ENCODE measurements at places on chromosomes 12 and 14.

DNA sequence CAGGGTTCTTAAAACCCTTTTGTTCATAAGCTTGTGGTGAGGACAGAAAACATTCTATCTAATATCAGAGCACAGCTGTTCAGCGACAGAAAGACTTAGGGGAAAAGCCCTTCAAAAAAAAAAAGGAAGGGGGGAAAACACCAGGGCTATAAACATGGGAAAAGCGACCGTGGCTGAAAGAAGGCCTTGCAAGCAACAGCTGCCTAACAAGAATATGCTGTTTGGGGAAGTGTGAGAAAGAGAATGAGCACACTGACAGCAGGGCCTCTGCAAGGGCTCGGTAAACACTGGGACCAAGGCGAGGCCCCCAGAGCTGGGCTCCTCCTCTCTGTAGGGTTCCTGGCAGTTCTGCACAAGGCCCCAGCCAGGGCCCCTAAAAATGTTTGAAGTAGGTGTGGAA is 27.4 kb upstream of the CCND2 start:
- no peak for DNase-seq

DNA sequence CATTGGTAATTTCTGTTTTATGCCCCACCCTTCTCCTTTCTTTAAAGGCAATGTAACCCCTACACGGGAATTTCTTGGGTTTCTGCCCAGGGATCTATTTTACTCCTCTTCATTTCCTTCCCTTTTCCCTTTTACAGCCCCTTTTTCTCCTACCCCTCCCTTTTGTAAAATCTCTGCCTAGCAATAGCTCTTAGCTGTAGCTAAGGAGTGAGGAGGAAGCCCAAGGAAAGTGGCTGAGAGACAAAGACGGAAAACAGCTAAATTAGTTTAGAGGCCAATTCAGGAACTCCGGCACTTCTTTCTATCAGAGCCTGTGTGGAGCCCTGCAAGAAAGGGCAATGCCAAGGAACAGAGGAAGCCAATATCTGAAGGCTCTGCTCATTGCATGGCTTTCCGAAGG is 40.3 kb downstream of the SOCS2 start:
- no peak for DNase-seq

DNA sequence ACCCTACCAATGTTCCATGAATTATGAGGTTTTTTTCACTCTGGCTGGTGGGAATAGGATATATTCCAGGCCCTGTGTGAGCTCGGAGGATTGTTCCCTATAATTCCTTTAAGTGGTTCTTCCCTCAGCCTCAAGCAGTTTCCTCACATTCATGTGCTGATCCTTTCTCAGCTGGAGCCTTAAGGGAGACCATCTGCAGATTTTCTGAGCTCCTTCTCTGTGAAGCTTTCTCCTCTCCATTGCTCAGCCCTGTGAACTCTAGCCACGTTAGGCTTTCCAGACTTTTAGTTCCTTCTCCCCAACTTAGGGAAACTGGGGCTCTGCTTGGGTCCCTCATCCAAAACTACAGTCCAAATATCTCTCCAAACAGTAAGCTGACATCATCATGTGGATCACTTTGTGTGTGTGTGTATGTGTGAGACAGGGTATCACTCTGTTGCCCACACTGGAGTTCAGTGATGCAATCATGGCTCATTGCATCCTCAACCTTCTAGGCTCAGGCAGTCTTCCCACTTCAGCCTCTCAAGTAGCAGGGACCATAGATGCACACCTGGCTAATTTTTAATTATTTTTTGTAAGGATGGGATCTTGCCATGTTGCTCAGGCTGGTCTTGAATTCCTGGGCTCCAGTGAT is 219.5 kb upstream of the OTX2 start:
- no peak for DNase-seq

GRCh38 chr12:31967539-31967938 is 8.3 kb downstream of the RESF1 start:
- no peak for DNase-seq

GRCh38 chr12:114361545-114361944 is 44.4 kb downstream of the TBX5 start:
- no peak for DNase-seq

DNA sequence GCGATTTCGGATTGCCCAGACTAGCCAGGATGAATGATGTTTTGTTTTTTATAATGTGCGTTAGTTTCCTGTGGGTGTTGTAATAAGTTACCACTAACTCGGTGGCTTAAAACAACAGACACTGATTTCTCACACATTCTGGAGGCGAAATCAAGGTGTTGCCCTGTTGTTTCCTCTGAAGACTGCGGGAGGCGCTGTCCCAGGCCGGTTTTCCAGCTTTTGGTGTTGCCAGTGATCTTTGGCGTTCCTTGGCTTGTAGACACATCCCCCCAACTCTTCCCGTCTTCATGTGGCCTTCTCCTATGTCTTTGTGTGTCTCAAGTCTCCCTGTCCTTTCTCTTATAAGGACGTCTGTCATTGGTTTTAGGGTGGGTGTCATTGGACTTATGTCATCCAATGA is 267.7 kb downstream of the AACS start:
- no peak for DNase-seq

DNA sequence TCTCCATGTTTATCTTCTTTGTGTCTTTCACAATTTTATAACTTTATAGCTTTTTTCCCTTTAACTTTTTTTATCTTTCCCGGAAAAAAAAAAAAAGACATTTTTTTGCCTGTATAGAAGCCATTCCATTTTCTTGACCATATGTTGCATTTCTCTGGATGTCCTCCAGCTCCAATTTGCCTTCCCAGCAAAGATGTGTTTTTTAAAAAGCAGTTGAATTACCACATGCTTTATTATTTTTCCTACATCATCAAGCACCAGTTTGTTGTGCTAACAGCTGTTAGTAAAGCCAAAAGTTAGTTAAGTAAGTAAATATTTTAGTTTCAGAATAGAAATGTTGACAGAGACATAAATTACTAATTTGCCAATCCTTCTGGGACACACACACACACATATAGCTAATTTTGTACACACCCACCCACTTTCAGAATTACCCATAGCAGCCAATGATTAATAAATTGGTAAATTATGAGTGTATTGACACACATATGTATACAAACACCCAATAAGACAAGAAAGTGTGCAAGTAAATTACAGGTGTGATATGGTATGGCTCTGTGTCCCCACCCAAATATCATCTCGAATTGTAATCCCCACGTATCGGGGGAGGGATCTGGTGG is 118.3 kb downstream of the SLC38A6 start:
- DNase-seq: peak; percentile 74

DNA sequence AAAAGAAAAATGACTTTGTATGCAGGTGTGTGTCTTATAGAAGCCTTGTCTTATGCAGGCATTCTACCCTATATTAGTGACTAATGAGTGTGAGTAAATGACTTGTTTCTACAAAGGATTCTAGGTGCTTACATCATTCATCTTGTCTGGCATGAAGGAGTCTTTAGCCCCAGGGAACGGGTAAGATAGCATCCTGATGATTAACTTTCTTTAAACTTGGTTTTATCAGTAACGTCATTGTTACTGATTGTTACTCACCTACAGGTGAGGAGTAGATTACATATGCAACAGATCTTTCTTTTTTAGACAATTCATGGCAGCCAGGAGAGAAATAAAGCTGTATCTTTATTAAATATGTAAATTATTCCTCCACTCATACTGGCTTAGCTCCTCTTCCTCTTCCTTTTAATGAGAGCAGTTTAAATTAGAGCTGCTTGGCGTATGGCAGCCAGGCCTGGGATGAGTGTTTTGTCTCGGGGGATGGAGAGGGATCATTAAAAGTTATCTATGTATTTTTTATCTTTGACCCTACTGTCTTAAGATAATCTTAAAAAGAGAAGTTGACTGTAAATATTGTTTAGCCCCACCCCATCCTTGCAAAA is 57.2 kb upstream of the ATP2A2 start:
- peak; percentile 40 for DNase-seq

GRCh38 chr12:114764510-114764909 is 80.5 kb upstream of the TBX3 start:
- no peak for DNase-seq

GRCh38 chr12:98221243-98221808 is 294.1 kb upstream of the TMPO start:
- DNase-seq: peak; percentile 59

DNA sequence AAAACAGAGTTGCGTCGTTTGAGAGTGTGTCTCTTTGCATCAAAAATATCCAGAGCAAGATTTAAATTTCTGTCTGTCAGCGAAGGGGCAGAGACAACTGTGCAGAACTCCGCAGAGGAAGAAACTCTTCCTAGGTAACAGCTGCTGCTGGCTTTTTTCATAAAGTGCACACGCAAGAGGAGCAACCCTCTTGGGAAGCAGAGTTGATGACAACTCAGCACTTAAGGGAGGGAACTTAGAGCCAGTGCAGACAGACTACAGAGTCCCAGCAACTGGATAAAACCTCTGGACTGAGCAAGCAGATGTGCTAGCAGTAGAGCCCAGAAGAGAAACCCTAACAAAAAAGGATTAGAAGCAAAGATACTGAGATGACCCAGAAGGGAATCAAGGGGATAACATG is 337.1 kb downstream of the PCNX1 start:
- peak; percentile 76 for DNase-seq

GRCh38 chr12:92224685-92225331 is 79.2 kb upstream of the BTG1 start:
- DNase-seq: peak; percentile 35

- peak; percentile 93 for DNase-seq
Observed at GRCh38 chr14:55123101-55123500, 6.0 kb upstream of the LGALS3 start.

DNA sequence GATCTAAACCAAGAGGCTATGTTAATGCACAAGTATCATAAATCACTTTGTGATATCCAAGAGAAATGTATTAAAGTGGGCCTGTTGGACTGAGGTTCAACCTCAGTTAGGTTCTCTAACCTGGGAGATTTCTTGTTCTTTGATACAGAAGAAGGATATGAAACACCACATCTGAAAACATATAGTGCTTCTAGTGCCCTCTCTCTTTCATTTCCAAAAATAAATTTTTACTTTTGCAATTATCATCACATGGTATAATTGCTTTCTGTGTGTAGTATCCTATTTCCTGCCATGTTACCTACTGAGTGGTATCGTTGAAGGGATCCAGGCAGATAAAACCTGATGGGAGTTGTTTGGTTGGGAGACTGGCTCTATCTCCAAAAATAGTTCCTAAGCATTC is 264.9 kb downstream of the CCER1 start:
- DNase-seq: no peak

DNA sequence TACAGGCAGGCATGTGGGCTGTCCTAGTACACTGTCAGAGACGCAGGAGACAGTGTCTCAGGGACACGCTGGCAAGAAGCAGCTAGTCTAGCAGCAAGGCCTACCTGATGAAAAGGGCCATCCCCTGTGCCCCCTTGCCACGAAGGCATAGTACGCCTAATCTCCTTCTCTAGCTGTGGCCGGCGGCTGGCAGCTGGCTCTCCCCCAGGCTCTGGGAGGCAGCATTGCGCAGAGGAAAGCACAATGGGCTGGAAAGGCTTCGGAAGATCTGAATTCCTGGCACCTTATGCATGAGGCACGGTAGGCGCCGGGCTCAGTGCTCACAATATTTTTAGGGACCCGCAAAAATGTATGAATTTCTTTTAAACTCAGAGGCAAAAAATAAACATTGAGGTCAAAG is 16.0 kb upstream of the PLEKHH1 start:
- no peak for DNase-seq

GRCh38 chr14:93655078-93655750 is 133.1 kb downstream of the PRIMA1 start:
- DNase-seq: peak; percentile 41

GRCh38 chr14:98186140-98186539 is 1085.9 kb downstream of the BCL11B start:
- DNase-seq: no peak

- no peak for DNase-seq
Observed at GRCh38 chr12:112357214-112357613, 25.0 kb downstream of the HECTD4 start.

GRCh38 chr14:92253381-92253894 is 69.5 kb upstream of the SLC24A4 start:
- no peak for DNase-seq

DNA sequence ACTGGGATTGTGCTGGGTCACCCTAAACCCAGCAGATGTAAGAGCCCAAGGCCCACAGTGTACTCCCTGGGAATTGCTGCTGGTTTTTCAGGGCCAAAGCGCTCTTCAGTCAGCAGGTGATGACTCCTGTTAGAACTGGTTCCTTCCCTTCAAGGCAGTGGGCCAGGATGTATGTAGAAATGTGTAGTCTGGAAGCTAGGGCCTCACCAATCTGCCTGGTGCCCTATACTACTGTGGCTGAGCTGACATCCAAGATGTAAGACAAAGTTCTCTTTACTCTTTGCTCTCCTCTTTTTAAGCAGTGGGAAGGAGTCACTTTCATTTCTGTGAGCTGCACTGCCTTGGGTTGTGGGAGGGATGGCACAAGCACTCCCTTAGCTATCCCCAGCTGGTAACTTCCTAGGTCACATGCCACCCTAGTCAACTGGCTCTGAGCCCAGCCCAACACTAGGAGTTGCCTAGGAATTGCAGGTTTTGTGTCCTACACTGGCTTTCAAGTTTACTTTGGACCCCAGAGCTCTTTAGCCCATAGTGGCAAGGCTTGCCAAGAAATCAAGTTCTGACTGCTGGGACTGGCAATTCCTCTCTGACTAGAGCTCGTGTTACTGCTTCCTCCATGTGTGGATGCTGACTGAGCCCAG is 249.2 kb downstream of the C12orf50 start:
- DNase-seq: no peak

GRCh38 chr14:98131406-98131805 is 1140.6 kb downstream of the BCL11B start:
- peak; percentile 50 for DNase-seq

- DNase-seq: peak; percentile 37
Observed at GRCh38 chr12:91813701-91814100, 331.9 kb downstream of the BTG1 start.

GRCh38 chr12:122875590-122876220 is 20.2 kb downstream of the VPS37B start:
- no peak for DNase-seq

DNA sequence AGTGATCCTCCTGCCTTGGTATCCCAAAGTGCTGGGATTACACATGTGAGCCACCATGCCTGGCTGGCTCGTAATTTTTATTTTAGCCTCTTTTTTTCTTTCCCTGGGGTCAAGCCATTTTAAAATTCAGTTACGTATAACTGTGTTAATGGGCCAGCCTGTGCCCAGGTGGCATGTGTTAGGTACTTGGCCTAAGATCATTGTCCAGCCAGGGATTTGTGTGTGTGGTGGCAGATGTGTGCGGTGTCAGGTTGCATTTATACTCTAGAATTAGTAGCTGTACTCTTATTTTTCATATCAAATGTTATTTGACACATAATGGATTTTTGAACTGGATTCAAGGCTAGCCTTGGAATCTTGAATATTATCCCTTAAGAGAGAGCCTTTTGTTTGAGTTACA is 69.3 kb downstream of the FBXO34 start:
- DNase-seq: no peak

GRCh38 chr14:101118746-101119591 is 215.4 kb upstream of the RTL1 start:
- DNase-seq: no peak

GRCh38 chr14:21055432-21056117 is 2.0 kb upstream of the RNASE8 start:
- no peak for DNase-seq

GRCh38 chr14:70830998-70831781 is 21.9 kb upstream of the MAP3K9 start:
- DNase-seq: no peak
